ENCODE measurements at places on chromosomes 7 and 10.

GRCh38 chr10:78130966-78131710, 97.5 kb downstream of the RPS24 start:
- DNase-seq: no peak

- DNase-seq: no peak
Observed at GRCh38 chr7:140645166-140645900, 4.7 kb upstream of the DENND2A start.

DNA sequence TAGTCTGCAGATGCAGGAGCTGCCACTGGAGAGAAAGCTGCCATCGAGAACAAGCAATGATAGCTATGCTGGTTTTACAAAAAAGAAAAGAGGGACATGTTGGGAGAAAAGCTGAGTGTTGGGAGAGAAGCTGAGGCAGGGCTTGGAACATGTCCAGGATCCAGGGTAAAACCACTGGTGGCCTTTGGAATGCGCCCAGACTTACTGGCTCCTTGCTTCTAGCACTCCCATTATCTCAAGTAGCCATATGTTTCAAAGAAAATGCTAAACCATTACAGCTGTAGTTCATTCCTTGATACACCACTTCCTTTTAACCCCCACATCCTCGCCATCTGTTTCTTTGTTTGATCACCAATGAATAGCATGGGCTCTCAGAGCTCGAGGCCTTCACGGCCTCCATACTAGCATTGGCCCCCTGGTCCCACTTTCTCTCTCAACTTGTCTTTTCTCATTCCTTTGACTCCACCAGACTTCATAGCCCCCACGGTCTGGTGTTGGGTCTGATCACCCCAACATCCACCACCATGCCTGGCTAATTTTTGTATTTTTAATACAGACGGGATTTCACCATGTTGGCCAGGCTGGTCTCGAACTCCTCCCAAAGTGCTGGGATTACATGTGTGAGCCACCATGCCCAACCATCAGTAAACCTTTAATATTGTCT, 23.8 kb upstream of the PLAC9 start:
- no peak for DNase-seq

DNA sequence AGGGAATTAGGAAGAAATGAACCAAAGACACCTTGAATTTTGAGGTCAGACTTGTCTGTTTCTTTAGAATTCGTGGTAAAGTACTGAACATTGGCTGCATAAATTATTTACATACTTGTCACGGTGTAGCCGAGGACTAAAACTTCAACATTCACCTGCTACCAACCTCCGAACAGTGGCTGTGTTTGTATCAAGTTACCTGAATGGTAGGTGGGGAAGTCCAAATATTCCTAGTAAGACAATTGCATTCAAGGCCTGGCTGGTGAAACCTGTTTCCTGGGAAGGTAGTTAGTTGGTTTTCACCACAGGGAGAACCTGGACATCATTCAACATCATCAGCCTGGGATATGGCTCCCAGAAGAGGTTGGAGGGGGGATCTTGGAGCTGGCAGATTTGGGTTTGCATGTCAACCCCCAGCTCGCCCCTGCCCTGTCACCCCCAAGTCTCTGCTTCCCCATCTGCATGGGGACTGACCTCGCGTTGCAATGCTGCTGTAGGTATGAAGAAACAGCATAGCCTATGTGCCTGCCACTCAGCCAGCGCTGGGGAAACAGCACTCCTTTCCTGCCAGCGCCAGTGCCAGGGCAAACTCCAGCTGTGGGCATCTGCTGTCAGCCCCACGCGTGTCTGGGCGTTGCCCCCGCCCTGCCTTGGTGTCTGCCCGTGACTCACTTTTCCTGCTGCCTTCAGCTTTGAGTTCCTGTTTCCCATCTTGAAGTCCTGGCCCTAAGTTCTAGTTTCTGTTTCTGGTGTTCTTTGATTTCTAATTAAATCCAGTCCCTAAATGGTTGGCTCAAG, 12.7 kb upstream of the LARP4B start:
- DNase-seq: no peak

DNA sequence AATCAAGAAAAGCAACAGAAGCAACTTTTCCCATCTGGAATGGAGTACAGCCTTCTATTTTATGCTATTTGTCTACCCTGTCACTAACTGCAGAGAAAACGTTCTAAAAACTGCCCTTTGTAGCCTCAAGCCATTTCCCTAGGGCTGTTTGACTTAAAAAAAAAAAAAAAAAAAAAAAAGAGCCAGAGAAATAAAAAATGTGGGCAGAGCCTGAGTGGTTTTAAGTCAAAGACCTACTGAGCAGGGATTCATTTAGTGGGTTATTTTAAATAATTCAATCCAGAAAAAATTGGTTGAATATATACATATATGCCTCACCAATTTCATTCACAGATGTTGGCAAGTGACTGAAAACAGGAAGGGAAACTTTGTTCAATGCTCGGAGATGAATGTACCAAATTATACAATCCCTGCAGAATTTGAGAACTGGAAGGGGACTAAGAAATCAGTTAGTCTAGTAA, 75.2 kb downstream of the PPP1R3C start:
- DNase-seq: no peak

- DNase-seq: no peak
Observed at GRCh38 chr10:29096303-29096824, 192.5 kb upstream of the LYZL1 start.

DNA sequence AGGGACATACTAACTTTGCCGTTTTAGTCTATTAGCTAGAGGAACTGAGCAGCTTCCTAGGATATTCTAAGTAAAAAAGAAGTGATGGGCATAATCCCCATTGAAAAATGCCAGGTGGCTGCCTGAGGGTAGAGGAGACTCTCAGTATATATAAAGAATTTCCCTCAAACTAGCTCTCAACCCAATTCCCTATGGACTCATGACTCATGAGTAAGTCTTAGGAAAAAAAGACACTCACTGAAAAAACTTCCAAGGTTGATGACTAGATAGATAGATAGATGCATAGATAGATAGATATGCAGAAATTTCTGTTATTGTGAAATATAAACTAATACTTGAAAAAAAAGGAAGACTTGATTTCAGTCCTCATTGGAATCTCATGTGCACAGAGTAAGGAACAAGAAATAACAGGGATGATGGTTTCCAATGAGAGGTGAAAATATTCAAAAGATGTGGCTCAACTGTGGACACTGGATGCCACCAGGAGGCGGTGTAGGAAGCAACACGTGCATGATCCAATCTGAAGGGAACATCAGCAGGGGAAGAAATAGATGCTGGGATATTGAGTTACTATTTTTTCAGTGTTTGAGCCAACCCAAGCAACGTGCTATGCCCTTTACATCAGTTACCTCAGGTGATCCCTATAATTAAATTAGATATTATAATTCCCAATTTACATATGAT, 711.0 kb upstream of the LRRTM3 start:
- DNase-seq: no peak

- DNase-seq: no peak
Observed at GRCh38 chr7:120168066-120168465, 104.9 kb upstream of the KCND2 start.

- no peak for DNase-seq
Observed at GRCh38 chr7:141466151-141466904, 84.9 kb upstream of the AGK start.

DNA sequence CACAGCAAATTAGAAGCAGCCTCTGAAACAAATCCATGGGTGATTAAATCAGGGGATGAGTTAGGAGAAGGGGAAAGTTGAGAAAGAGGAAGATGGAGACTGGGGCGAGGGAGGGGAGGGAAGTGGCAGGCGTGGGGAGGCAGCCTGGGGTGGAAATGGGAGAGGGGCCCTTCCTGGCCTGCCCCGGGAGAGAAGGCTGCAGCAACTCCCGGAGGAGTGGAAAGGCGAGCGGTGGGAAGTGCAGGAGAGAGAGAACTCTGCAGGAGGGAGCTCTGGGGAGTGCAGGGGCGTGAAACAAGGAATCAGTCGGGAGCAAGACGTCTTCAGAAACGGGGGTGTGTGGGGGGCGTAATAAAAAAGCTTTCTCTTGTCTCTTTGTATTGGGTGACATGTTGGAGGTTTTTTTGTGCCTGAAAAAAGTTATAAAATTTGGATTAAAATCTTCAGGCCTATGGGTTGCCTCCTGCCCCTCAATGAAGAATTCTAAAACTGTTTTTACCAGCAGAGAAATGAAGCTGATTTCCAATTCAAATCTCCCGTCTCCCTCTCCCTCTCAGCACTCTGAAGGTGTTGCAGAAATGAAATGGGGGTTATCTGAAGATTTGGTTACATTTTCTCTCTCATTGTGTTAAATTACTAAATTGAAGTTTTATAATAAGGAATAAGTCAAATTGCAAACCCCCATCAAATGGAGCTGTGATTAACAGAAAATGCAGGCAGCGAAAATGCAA, 4.7 kb upstream of the UNCX start:
- DNase-seq: no peak

DNA sequence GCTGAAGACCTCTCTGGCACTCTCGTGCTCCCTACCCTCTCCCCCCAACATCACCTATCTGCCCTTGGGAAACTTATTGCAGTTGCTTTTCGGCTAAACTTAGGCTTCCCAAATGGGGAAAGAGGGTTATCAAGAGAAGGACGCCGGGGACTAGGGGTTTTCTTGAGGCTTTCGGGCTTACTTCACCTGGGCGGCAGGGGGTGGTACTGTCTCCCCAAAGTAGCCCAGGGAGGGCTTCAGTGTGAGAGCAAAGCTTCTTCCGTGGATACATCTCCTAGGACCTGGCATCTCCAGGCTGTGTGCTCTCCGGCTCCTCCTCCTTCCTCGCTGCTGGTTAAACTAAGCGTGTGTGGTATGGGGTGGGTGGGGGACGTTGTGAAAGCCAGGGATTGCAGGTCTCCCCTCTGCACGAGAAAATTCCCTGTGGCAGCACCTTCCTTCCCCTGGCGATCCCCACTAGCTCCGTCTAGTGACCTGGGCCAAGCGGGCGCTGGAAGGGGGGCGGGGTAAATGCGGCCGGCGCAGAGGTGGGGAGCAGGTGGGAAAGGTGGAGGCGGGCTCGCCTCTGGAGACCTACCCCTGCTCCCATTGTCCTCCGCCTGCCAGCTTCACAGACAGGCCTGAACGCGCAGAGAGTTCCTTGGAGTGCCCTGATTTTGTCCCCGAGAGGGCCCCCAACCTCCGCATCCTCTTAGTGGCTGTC, 1.1 kb downstream of the PLXDC2 start:
- no peak for DNase-seq

DNA sequence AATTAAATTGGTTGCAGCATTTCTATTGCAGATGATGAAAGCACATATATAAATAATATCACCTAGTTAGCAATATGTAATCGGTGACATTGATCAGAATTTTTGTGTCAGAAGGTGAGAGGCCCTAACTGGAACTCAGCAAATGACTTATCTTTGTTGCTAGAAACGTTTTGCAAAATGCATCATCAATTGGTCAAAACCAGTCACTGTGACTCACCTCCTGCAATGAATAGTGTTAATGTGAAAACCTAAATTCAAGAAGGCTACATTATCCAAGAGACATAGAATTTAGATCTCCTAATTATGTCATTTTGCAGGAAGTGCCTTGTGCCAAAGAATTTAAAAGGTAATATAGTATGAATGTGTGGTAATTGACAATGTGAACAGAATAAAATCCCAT, 9.8 kb upstream of the PNLIPRP3 start:
- DNase-seq: no peak

All from activated T-helper 1 cell treated with anti-CD3 and anti-CD28 coated beads, Interleukin-2, amount 50 U/mL, for 16 hours (primary cell).